ENCODE measurements at places on chromosomes 7 and 10.

GRCh38 chr10:77207182-77207827, 430.3 kb downstream of the KCNMA1 start:
- DNase-seq = no peak

DNA sequence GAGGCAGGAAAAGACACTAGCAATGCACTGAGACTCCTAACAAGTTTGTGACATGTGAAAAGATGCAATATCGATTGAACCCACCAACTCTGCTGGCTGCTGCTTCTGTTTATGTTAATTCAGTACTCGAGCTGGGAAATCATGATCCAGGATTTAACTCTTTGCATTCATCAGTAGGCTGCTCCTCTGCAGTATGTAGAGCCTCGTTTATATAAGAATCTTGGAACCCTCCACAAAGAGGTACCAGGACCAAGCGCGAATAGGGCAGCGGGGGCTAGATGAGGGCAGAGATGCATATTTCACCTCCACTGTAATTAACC, 7.8 kb downstream of the PRKAG2 start:
- no peak for DNase-seq

DNA sequence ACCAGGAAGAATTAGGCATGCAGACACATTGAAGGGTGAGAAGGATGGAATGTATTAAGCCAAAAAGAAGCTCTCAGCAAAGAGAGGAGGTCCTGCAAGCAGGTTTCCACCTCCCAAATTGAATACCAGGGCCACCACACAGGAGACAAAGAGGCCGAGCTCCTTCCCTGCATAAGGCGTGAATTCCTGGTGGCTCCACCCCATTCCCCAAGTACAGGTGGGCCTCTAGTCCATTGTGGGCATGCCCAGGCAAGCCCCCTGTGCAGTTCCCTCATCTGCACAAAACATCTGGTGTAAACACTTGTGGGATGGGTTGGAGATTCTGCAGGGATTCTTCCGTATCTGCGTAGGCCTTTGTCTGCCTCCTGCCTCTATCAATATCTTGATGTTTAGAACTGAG, 817.5 kb downstream of the NRG3 start:
- no peak for DNase-seq

- no peak for DNase-seq
Observed at GRCh38 chr7:95980167-95980566, 207.8 kb downstream of the DYNC1I1 start.

GRCh38 chr10:28533571-28534304, 820 bp downstream of the WAC start:
- DNase-seq = peak; percentile 80

- no peak for DNase-seq
Observed at GRCh38 chr7:82957521-82957920, 205.2 kb downstream of the PCLO start.

DNA sequence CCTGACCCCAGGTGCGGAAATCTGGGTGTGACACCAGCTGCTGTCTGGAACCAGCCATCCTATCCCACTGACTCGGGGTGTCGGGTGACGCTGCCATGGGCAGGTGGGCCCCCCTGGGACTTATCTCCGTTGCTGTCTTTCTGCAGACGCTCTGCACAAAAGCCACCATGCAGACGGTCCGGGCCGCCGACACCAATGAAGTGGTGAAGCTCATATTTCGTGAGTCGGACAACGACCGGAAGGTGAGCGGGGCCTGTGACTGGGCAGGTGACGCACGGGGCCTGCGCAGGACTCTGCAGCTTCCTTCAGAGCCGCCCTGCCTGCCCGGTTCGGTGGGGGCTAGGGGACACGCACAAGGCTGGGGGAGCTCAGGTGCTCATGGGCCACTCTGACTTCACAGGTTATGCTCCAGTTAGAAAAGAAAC, 36.6 kb downstream of the NKX6-2 start:
- DNase-seq = no peak

GRCh38 chr7:40717242-40717641, 582.4 kb downstream of the SUGCT start:
- DNase-seq = no peak

- DNase-seq = no peak
Observed at GRCh38 chr7:149768931-149769330, 4.5 kb downstream of the ZNF467 start.

DNA sequence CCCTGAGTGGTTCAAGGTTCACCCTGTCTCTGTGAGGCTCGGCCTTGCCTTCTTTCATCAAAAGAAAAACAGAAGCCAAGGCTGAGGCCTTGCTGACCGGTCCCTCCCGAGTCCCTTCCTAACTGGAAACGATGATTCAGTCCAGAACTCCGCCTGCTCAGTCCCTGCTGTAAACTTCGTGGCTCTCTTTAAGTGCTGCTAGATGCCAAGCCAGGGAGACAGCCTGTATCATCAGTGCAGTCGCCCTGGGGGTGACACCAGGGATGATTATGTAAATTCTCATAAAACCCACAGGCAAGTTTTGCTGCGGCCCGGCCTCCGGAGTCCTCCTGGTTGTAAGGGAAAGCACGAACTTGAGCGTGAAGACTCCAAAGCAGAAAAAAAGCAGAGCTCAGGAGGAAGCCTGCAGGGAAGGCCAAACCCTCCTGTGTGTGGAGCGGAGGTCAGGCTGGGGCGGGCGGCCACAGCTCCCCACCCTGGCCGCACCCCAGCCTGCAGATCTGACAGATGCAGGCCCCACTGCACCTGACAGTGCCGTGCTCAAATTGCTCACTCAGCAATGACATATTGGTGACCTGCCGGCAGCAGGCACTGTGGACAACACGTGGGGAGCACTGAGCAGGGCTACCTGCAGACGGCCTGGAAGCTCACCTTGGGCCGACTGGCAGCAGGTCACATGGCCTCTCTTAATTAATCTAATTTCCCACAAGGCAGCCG, 123.4 kb downstream of the DYNC2I1 start:
- no peak for DNase-seq

GRCh38 chr7:12610899-12611298, 40.4 kb downstream of the SCIN start:
- no peak for DNase-seq

- no peak for DNase-seq
Observed at GRCh38 chr10:16907687-16908086, 90.5 kb upstream of the RSU1 start.

DNA sequence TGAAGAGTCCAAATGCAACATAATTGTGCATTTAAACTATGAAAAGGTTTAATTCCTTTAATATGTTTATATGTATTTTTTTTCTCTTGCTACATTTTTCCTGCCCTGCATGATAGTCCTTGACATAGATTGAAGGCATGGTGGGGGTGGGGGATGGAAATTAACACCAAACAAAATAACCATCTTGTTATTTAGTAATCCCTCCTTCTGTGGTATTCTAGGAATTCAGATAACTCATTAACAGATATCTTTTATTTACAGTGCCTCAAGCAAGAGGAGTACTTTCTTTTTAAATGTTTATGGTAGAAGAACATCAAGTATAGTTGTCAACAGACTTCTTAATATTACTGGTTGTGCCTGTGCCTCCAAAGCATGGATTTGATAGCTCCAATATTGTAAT, 337.6 kb upstream of the SEMA3A start:
- no peak for DNase-seq

- DNase-seq = peak; percentile 32
Observed at GRCh38 chr10:43122096-43122495, 16.1 kb upstream of the CSGALNACT2 start.

DNA sequence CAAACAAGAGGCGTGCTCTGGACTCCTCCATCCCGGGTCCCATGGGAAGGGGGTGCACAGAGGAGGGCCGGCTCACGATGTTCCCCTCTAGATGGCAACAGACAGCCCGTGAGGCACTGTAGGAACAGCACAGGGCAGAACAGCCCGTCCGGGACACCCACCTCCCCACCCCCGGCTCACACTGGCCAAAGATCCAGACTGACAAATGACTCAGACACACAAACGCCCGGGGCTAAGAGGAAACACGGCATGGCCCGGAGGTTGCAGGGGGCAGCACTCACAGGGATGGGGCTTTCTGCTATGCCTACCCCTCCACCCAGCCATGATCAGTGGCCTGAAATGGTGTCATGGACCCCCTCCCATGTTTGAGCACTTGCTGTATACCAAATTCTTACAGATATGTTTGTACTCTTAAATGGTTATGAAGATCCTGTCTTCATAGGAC, 4.9 kb upstream of the ELN start:
- DNase-seq = no peak

DNA sequence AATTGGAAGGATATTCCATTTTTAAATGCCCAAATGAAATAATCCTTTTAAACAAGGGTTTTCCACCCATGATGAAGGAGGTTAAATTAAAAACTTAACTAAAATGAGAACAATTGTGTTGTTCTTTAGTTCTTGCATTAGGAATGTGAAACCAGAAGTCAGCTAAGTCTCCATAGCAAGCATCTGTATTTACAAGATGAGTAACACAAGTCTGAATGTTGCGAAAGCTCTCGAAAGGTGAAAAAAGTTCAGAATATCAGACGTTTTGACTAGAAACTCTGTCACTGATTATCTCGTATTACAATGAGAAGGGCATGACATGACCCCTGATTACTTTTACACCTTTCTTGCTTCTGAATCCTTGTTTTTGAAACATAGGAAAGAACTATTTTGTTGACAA, 149.6 kb downstream of the BICC1 start:
- DNase-seq = no peak

DNA sequence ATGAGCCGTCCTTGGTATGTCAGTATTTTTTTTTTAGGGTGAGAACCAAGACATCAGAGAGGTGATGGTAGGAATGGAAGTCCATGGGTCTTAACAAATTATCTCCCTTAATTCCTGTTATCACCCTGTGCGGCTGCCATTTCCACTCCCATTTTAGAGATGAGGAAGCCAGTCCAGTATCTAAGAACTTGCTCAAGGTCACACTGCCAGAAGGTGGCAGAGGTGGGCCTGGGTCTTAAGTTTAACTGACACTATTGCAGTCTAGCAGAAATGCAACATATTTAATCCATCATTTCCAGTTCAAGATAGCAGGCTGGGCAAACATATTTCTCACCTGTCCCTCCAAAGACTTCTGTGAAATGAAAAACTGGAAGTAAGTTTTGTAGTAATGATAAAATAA, 108.3 kb downstream of the GLI3 start:
- no peak for DNase-seq

- no peak for DNase-seq
Observed at GRCh38 chr7:154795014-154795413, 207.9 kb downstream of the PAXIP1 start.

- no peak for DNase-seq
Observed at GRCh38 chr7:101701153-101701794, 72.2 kb upstream of the MYL10 start.

DNA sequence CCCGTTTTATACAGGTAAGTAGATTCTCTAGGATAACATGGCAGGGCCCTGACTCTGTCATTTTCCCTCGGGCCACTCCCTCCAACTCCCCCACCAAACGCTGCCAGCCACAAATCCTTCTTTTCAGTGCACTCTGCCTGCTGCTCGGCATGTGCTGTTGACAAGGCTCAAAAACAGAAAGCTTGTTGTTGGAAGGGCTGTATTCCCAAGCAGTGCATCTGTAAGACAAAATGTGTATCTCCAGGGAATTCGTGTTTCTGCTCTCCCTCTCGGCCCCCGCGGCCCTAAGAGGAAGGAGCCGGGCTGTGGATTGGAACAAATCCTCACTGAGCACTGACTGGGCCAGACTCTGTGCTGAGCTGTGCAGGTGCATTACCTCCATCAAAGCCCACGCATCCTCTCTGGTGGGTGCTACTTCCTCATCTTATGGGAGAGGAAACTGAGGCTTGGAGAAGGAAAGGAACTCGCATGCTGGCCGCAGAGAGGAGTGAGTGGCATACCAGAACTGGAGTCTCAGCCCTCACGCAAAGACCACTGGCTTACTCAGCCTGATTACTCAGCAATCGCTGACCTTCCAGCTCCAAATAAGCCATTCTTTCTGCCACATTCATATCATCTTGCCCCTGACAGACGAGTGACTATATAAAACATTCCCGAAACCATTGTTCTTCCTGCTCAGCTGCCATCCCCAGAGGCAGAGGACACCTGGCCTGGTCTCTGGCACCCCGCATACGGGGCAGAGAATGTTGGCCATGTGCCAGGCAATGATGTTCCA, 33.5 kb upstream of the ENO4 start:
- DNase-seq = no peak

GRCh38 chr7:100489824-100490223, 6.1 kb downstream of the NYAP1 start:
- no peak for DNase-seq

DNA sequence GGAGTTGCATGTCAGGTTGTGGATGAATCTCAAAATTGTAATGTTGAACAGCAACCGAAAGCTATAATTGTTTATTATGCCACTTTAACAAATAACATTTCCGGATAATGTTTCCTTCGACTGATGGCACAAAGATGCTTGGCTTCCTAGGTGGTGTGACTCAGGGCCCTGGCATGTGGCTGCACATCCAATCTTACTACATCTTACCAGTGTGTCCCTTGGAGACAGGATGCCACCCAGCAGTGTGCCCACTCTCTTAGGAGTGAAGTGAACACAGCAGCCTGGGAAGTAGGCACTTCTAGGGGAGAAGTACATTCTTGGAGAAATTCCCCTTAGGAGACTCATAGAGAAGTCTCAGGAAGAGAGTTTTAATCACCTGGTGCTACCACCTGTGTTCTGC, 33.0 kb upstream of the GPR26 start:
- DNase-seq = no peak

- DNase-seq = no peak
Observed at GRCh38 chr7:28992798-28993197, 34.7 kb upstream of the TRIL start.

- no peak for DNase-seq
Observed at GRCh38 chr10:42755556-42756093, 27.0 kb upstream of the BMS1 start.

GRCh38 chr10:123043409-123043925, 34.7 kb downstream of the ACADSB start:
- DNase-seq = peak; percentile 68

DNA sequence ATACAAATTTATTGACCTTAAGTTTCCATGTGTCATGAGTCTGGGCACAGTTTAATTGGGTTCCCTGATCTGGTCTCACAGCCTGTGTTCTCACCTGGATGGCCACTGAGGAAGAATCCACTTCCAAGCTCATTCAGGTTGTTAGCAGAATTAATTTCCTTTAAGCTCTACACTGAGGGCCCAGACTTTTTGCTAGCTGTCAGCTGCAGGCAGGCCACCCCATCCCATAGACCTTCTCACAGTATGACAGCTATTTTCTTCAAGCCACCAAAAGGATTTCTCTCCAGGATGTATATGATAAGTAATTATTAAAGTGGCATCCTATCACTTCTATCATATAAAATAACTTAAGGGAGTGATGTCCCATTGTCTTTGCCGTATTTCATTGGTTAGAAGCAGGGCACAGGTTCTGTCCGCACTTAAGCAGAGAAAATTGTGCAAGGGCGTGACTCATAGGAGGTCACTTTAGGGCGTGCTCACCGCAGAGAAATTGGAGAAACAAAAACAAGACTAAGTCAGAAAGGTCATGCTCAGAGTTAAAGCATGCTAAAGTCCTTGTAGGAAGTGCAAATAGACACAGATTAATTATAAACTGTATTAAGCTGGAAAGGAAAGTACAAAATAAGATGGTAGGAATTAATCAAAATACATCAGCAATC, 109.9 kb downstream of the AHR start:
- peak; percentile 83 for DNase-seq

Data from right lobe of liver (tissue), 6 donors.